Skin of body (tissue), 3 donors: ENCODE measurements at places on chromosomes 6 and 20. TPM values are rescaled to one million over a fixed set of nuclear protein-coding genes. Genes with fewer than 3 reads are reported as not detected.

The TINAG gene
- 0.20 TPM for total RNA-seq

The ULBP3 gene
- total RNA-seq: 3.9 TPM

The KCNQ5 gene
- total RNA-seq: 0.39 TPM

The F13A1 gene
- 106 TPM for total RNA-seq

The OR2B6 gene
- total RNA-seq: not detected

The MEP1A gene
- not detected for total RNA-seq

The KIF6 gene
- total RNA-seq: 0.79 TPM

The PGBD1 gene
- total RNA-seq: 3.0 TPM

The CTCFL gene
- 0.10 TPM for total RNA-seq

The MMS22L gene
- total RNA-seq: 19.9 TPM

The GSTA3 gene
- 0.39 TPM for total RNA-seq

The AIG1 gene
- total RNA-seq: 22.8 TPM

The SLC32A1 gene
- not detected for total RNA-seq

The ADTRP gene
- total RNA-seq: 14.0 TPM

The PXT1 gene
- not detected for total RNA-seq

The C20orf202 gene
- total RNA-seq: 0.69 TPM

The RSPH9 gene
- 0.30 TPM for total RNA-seq

The TRMT6 gene
- total RNA-seq: 6.4 TPM

The MLN gene
- not detected for total RNA-seq

The SDC4 gene
- total RNA-seq: 48.8 TPM

The TRIM31 gene
- not detected for total RNA-seq

The B4GALT5 gene
- total RNA-seq: 16.2 TPM

The VTA1 gene
- 42.5 TPM for total RNA-seq

The SRSF12 gene
- 3.8 TPM for total RNA-seq

The MANEA gene
- 13.2 TPM for total RNA-seq

The EYA2 gene
- 0.59 TPM for total RNA-seq

The SLC17A2 gene
- total RNA-seq: not detected

The PRSS16 gene
- 0.99 TPM for total RNA-seq

The KIF13A gene
- total RNA-seq: 46.1 TPM

The BFSP1 gene
- total RNA-seq: 1.3 TPM

The CEP57L1 gene
- 36.8 TPM for total RNA-seq

The RNF39 gene
- total RNA-seq: 4.0 TPM

The NMBR gene
- total RNA-seq: not detected

The MYBL2 gene
- 4.2 TPM for total RNA-seq

The PRR18 gene
- 0.20 TPM for total RNA-seq

The SLC18B1 gene
- total RNA-seq: 15.7 TPM

The ASXL1 gene
- 54.3 TPM for total RNA-seq

The SLA2 gene
- total RNA-seq: 0.39 TPM

The MAP3K5 gene
- total RNA-seq: 17.0 TPM

The SESN1 gene
- 55.1 TPM for total RNA-seq

The CALHM4 gene
- 0.79 TPM for total RNA-seq

The ZDHHC14 gene
- 5.5 TPM for total RNA-seq

The FOXQ1 gene
- 2.2 TPM for total RNA-seq

The PPP1R14C gene
- total RNA-seq: 18.3 TPM

The AGER gene
- 2.7 TPM for total RNA-seq

The SCUBE3 gene
- total RNA-seq: 2.4 TPM

The DUSP15 gene
- total RNA-seq: 3.2 TPM

The LAMA2 gene
- 87.4 TPM for total RNA-seq

The ANKRD66 gene
- not detected for total RNA-seq

The CCR6 gene
- total RNA-seq: 0.30 TPM

The ERVFRD-1 gene
- total RNA-seq: 0.10 TPM

The CALHM6 gene
- 3.4 TPM for total RNA-seq

The SPATA25 gene
- total RNA-seq: 0.69 TPM

The GTSF1L gene
- not detected for total RNA-seq

The KCNK17 gene
- 0.10 TPM for total RNA-seq

The GPX5 gene
- not detected for total RNA-seq
